Tongue (tissue), 3 donors: ENCODE measurements at places on chromosomes 4 and X.

- DNase-seq: no peak
These were observed 62.4 kb downstream of the ATXN3L start for GRCh38 chrX:13257223-13258051.

- DNase-seq: no peak
These were observed 650.9 kb upstream of the PCDH10 start for GRCh38 chr4:132498215-132498614.

DNA sequence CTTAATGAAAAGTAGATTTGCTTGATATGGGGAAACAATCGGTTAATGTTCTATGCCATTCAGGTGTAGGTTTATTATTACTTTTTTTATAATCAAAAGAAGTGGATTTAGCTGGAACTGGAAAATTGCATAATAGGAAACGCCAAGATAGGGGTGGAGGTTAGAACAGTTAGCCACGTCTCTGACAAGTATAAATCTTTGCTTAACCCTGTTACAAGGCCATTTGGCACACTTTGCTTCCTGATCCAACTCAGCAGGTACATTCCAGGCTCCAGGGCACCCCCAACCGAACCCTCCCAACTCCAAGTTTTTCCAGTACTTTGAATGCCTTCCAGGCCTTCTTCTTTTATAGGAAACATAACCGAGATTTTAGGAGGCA, 50.6 kb upstream of the ACSL4 start:
- DNase-seq: no peak

DNA sequence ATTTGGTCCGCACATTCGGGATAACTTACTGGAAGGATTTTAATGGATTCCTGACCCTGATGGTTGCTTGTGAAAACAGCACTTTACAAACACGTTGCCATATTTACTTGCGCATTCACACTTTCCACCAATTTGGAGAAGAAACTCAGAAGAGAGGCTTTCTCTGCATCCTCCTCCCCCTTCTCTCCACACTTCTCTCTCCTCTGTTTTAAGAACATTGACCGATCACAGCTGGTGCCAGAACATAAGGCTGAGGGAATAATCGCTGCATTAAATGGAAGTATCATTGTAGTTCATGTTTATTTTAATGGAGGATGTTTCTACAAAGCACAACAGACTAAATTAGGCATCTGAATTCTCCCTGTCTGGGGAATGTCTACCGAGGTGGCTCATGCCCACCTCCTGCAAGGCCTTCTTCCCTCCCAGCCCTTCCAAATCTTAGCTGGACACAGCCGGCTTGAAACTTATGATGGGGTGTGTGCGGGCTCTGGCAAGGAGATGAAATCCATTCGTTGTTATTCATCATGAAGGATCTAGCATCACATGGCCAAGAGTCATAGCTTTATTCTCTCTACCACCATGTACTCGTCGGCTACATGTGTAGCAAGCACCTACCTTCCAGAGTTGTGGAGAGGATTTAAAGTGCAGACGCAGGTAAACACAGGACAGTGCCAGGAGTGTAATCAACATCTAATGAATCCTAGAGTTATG, 204.1 kb downstream of the LDB2 start:
- peak; percentile 27 for DNase-seq

GRCh38 chr4:118180776-118181175, 146.5 kb downstream of the NDST3 start:
- no peak for DNase-seq

DNA sequence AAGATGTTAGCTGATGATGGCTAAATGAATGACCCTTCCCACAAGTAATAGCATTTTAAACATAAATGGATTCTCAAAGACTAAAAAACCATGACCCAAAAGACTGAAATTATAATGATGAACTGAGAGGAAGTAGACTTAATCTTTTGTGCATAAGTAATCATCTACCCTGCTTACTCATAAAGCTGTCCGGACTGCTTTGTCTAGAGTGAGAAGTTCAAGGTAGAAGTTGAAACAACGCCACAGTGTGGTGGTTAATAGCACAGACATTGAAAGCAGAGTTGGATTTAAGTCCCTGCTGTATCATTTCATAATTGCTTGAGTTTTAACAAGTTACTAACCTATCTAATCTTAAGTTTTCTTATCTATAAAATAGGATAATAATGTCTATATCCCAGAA, 346.6 kb downstream of the CENPC start:
- DNase-seq: peak; percentile 29

- no peak for DNase-seq
These were observed 42.5 kb upstream of the ANTXR2 start for GRCh38 chr4:80115368-80116181.

DNA sequence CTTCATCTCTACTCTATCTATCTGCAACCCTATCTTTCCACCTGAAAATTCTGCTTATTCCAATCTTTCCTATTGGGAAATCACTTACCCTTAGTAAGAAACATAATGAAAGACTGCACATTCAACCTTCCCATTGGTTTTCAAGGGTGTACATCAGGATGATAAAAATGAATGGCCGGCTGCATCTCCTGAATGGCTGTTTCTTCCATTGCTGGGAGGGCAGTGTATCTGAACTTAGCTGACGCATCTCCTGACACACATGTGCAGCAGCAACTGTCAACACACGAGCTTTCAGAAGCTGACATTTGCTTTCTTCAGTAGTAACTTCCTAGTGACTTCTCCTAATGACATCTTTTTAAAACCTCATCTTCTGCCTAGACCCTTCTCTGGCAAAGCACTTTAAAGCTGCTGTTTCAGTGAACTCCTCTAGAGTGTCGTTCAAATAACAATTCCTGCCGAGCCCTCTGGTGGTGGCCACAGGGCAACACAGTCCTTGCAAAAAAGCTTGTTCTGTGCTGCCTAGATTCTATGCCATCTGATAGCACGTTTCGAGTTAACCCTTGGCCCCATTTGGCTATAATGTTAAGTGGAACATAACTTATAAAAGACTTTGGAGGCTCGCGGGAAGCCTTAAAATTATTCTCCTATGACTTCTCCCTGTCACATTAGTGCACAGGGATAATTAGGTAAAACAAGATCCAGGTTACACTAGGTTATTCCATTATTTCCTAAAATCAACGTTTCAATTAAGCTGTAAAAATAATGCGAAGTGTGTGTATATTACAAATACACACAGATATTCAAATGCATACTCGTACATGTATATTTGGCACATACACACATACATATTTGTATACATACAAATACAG, 2340.7 kb downstream of the PCDH7 start:
- DNase-seq: peak; percentile 67

DNA sequence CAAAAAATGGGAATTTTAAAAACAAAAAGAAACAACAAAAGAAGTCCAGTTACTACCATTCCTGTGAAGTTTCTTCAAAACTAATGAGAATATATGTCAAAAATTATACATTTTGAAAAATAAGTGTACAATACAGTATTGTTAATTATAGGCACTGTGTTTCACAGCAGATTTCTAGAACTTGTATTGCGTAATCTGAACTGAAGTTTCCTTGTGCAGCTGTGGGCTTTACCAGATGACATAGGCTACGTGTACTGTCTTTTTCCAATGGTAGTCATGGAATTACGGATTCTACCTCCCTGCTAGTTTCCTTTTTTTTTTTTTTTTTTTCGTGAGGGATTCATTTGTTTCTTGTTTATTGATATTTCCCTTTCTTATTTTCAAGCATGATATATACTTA, 113.8 kb upstream of the GABRA2 start:
- DNase-seq: peak; percentile 17

DNA sequence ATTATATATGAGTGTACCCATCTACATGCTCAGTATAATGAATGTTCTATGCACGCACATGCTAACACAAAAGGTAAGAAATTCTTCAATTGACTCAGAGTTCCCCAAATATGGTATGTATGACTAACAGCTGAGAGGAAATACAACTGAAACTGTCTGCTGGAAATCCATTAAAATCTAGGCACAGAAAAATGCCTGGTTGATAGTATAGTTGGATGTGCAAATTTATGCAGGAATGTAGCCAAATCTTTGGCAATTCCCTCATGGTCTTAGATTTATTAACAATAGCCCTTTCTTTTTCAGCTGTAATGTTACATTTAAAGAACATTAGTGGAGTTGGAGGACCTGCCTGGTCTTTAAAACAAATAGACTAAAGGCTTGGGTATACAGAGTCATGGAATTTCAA, 5.5 kb downstream of the CAMK2D start:
- DNase-seq: peak; percentile 45

- DNase-seq: peak; percentile 1
These were observed 2.5 kb downstream of the POU3F4 start for GRCh38 chrX:83510510-83511062.

GRCh38 chr4:5615496-5616075, 92.8 kb downstream of the EVC2 start:
- DNase-seq: peak; percentile 13

DNA sequence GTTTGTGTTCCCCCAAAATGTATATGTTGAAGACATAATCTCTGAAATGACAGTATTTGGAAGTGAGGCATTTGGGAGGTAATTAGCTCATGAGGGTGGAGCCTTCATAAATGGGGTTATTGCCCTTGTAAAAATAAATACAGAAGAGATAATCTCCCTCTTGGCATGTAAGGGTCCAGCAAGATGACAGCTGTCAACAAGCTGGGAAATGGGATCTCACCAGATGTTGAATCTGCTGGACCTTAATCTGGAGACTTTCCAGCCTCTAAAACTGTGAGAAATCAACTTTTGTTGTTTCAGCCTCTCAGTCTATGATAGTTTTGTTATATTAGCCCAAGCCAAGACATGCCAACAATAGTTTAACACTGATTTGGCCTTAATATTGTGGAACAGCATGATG, 438.2 kb upstream of the PCDH7 start:
- DNase-seq: no peak

DNA sequence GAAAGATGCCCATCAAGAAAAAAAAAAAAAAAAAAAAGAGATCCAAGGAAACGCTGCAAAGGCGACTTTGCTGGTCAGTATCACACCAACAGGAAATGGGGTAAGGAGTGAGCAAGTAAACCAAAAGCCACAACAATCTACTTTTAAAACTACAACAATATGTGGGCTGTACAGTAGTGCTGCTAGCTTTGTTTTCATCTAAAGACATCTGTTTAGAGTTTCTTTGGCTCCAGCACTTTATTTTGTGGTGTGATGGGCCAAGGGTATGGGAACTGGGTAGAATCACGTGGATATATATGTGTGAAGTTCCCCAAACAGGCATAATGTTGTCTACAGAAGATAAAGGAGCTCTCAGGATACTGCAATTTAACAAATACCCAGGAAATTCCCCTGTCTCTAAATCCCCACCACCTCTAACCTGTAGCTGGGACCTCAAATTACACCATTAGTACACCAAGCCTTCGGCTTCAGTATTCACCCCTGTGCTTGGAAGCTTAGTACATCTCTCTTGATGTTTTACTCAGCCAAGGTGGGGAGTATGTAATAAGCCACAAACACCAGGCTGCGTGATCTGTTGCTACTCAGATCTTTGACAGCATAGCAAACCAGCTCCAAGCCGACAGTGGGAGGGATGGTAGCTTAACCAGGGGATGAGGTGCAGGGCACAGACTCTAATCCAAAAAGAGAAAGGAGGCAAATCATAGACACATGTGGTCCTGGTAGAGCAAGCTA, 207.9 kb downstream of the HS6ST2 start:
- peak; percentile 57 for DNase-seq

- DNase-seq: no peak
These were observed at the start of gene FOXP3 for GRCh38 chrX:49264460-49264859. Gene FOXP3 (minus strand): TSS chrX:49264710. CDS start chrX:49258505, 6,205 bp downstream.

- DNase-seq: no peak
These were observed 1682.3 kb upstream of the TENM3 start for GRCh38 chr4:180560896-180561295.

DNA sequence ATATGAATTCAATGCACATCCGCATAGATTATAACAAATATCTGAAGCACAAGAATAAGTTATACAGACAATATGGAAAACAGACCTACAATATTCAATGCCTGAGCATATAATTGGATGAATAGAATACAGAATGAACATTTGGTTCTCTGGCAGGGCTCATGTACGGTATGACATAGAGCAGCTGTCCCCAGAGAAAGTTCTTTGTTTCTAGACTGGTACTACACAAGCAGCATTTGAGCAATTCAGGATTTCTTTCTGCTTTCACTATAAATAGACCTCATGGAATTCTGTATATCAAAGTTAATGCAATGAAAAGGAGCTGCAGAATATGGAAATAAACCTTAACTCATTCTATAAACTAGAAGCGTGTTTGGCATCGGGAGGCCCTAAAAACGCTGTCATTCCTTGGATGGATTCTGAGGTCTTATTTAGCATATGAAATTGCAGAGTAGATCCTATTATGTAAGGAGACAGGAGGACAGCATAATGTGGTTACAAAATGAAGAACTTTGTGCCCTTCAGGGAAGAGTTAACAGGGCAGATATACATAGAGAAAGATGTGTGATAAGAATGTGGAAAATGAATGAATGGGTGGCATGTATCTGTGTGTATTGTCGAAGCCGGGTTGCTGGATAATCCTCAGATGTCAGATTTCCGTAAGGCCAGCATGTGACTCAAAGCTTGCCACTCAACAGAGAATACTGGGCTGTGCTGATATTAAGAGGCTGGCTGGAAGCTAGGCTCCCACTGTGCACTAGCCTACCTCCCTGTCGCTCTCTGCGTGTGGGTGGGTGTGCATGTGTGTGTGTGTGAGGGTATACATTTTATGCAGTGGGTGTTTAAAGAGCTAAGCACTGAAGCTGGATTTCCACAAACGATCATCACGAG, 103.3 kb upstream of the SLC4A4 start:
- DNase-seq: peak; percentile 70

GRCh38 chrX:6225911-6226595, 2.6 kb downstream of the NLGN4X start:
- peak; percentile 31 for DNase-seq

DNA sequence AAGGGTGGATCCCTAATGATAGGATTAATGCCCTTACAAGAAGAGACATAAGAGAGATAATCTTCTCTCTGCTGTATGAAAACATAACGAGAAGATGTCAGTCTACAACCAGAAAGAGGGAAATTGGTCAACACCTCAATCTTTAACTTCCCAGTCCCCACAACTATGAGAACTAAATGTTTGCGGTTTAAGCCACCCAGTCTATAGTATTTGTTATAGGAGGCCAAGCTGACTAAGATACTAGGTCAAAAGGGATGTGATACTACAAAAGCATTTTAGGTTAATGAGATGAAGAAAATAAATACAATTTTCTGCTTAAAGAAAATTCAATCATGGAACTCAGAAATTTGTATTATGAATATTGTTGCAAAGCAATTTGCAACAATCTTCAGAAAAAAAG, 55.4 kb upstream of the LHFPL1 start:
- DNase-seq: no peak

DNA sequence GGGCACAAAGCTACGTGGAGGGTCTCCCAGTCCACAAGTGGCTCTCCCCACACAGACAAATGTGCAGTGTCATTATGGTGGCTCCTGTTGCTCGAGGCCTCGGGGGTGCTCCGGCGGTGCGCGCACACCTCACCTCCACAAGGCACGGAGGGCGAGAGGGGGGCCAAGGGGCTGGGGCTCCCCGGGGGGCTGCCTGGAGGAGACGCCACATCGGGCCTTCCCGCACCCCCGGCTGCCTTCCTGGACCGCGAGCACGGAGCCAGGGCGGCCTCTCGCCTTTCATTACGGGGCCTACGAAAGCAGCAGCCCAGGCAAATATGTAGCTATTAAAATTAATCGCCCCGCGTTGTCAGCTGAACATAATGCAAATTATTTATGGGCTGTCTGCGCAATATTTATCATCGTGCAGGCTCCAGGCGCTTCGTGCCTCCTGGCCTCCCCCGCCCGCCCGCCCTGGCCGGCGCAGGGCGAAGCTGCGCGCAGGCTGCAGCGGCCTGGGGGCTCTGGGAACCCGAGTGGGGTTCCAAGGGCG, 70.8 kb upstream of the BCOR start:
- no peak for DNase-seq

- DNase-seq: no peak
These were observed 64.3 kb upstream of the NR0B1 start for GRCh38 chrX:30373479-30373878.
